ENCODE measurements at places on chromosomes 16 and 17.

- DNase-seq = no peak
Measured at GRCh38 chr17:79989106-79989835, 46.4 kb downstream of the TBC1D16 start.

DNA sequence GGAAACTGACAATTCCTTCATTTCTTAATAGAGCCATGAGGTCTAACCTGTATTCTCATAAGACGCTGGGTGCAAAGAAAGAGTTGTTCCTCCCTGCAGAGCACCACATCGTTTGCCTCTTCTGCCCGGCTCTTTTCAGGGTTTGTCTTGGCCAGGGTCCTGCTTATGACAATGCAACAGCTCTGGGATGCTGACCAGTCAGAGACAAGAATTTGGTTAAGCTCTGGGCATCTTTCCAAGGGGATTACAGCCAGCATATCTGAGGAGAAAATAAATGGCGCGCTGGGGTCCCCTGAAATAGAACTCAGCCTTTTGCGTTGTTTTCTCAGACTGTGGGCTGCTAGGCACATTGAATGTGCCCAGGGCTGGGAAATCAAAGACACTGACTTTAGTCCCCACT is 128.6 kb downstream of the SHISA6 start:
- DNase-seq = no peak

GRCh38 chr17:7437369-7437863 is 1.9 kb upstream of the FGF11 start:
- no peak for DNase-seq

DNA sequence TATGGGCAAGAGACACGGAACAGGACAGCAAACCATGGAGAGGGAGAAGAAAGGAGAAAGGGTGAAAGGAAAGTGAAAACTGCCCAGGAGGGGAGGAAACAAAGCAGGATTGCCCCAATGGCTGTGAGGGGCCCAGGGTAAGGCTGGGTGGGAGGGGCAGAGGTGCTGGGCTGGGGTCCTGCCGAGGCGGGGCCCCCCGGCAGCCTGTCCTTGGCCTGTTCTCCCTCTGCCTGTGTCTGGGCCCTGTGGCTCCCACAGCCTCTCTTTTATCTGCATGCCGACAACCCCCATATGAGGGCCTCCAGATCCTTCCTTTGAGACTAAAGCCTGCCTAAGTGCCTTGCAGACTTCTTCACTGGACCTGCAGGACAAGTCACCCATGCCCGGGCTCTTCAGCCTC is 15.5 kb downstream of the ZNHIT3 start:
- no peak for DNase-seq

- no peak for DNase-seq
Measured at GRCh38 chr16:72120026-72120425, 26.4 kb downstream of the DHX38 start.

GRCh38 chr17:54793271-54793670 is 107.4 kb upstream of the TOM1L1 start:
- DNase-seq = no peak

DNA sequence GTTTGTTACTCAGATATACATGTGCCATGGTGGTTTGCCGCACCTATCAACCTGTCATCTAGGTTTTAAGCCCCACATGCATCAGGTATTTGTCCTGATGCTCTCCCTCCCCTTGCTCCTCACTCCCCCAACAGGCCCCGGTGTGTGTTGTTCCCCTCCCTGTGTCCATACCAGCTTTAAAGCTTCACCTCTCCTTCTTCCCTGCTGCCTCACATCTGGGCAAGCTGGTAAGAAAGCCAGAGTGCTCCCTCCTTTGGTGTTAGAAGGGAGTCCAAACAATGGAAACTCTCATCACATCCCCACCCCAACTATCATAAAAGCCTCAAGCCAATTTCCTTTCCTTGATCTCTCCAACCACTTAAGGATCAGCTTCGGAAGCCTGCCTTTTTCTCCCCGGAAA is 1115.6 kb upstream of the GOT2 start:
- DNase-seq = no peak

- DNase-seq = no peak
Measured at GRCh38 chr16:15539197-15539596, 103.8 kb downstream of the MARF1 start.

GRCh38 chr17:6571452-6571781 is 15.1 kb upstream of the PITPNM3 start:
- no peak for DNase-seq

- DNase-seq = no peak
Measured at GRCh38 chr16:58510097-58510775, 5.1 kb upstream of the SETD6 start.

- DNase-seq = no peak
Measured at GRCh38 chr16:87963400-87963799, 12.2 kb downstream of the BANP start.

GRCh38 chr17:63780928-63781327 is 7.0 kb downstream of the DDX42 start:
- no peak for DNase-seq

DNA sequence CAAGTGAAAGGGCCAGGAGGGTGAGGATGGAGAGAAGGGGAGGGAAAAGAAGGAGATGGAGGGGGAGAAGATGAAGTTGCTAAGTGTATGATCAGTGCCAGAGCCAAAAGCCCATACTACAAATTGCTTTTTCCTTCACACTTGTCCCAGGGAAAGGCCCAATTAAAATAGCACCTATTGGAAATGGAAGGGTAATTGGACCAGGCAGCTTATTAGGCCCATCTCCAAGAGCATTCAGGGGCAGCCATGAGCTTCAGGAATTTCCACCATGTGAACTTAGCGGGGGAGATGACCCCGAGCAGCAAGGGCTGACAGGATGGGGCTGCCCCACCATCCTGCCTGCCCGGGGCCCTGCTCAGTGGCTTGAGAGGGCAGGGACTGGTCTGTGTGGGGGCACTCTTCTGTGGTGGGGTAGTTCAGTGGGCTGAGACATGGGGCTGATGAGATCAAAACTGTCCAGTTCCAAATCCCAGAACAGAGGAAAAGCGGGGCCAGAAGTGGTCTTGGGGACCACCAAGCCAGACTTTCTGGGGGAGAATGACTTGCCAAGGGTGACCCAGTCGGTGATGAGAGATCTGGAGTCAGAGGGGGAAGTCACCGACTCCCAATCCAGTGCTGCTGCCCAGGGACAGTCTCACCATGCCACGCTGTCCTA is 27.5 kb downstream of the GOSR2 start:
- no peak for DNase-seq

- DNase-seq = peak; percentile 59
Measured at GRCh38 chr16:55478827-55479429, at the start of gene MMP2. Gene MMP2, plus strand, starts transcription at chr16:55479198. Its CDS starts 282 bp downstream, at chr16:55479480.

DNA sequence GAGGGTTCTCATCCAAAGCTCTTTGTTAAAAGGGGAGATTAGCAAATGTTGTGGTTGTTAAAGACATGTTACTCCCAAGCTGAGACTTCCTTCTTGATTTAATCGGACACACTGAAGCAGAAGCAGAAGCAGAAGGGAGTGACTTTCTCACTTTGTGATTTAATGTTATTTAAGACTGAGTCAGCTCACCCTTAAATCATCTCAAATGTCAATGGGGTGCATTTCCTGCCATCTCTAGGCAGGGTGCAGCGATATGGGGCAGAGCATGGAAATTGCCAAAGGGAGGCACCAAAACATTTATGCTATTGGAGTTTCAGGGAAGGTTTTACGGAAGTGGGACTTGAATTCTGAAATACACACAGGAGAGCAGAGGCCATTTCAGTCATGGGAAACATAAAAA is 283.6 kb downstream of the ABCC12 start:
- no peak for DNase-seq

GRCh38 chr17:35467824-35468223 is 19.3 kb upstream of the SLFN13 start:
- DNase-seq = no peak

DNA sequence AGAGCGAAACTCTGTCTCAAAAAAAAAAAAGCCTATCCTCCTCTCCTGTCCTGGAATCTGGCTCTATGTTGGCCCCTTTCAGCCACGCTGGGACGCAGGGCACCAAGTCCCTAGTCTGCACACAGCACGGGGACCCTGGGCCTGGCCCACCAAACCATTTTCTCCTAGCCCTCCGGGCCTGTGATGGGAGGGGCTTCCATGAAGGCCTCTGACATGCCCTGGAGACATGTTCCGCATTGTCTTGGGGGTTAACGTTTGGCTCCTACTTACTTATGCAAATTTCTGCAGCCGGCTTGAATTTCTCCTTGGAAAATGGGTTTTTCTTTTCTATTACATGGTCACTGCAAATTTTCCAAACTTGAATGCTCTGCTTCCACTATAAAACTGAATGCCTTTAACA is 12.6 kb upstream of the GPT2 start:
- no peak for DNase-seq

- no peak for DNase-seq
Measured at GRCh38 chr16:51876934-51877333, 670.0 kb downstream of the TOX3 start.

Data from fibroblast of skin of left biceps (primary cell).